ENCODE measurements at places on chromosomes 1 and 21.

- DNase-seq, result no peak
These were observed 7.5 kb upstream of the PTPN7 start for GRCh38 chr1:202167708-202168415.

- no peak for DNase-seq
These were observed 42.1 kb downstream of the ARHGEF10L start for GRCh38 chr1:17581389-17582123.

GRCh38 chr1:83799594-83799993 is 199.3 kb downstream of the TTLL7 start:
- no peak for DNase-seq

GRCh38 chr1:169259816-169260215 is 107.8 kb downstream of the NME7 start:
- DNase-seq, result no peak
